Aorta (tissue), 5 donors: ENCODE measurements at places on chromosomes 12 and 14. TPM values are rescaled to one million over a fixed set of nuclear protein-coding genes. Genes with fewer than 3 reads are reported as not detected.

ANG gene
- total RNA-seq, result 22.1 TPM

ATL1 gene
- total RNA-seq, result 9.2 TPM

CLEC2A gene
- total RNA-seq, result not detected

DNA sequence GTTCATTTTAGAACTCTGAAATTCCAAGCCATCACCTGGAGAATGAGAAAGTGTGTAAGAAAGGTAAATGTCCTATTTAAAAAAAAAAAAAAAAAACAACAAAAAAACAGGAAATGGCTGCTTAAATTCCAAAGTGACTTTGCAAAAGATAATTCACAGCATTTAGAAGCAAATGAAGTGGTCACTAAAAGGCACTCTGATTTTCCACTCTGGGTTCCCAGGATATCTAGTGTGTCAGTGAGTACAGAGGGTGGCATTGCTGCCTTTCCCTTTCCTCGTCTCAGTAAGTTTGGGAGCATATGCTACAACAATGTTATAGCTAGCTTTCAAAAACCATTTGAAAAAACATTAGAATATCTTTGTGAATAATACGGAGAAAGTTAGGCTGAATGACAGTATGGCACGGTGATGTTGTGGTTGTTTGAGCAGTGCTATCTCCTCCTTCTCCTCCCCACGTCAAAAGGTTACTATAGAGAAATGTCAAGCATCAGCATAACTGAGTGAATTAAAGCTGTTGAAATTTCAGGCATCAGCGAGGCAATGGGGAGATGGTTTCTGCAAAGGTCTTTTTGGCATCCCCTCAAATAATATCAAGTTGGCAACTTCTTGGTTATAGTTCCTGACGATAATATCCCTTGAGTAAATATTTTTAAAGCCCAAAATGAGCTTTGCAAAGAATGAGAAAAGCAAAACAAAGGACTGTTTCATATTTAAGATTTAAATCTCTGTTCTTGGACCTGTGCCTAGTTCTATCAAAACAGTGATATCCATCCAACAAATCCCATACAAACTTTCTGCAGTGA lies 164.5 kb upstream of the E2F7 start:
- no peak for DNase-seq
- no peaks in the 10 kb centered on the region for H3K27me3 ChIP-seq
- H3K36me3 ChIP-seq, result no peaks in the 10 kb centered on the region
- H3K27ac ChIP-seq, result no peak overlapping the region

- DNase-seq, result no peak
- no peak overlapping the region for H3K4me3 ChIP-seq
- no peaks in the 10 kb centered on the region for H3K4me1 ChIP-seq
Observed at GRCh38 chr12:3315201-3315661, 175.8 kb upstream of the PRMT8 start.

DNA sequence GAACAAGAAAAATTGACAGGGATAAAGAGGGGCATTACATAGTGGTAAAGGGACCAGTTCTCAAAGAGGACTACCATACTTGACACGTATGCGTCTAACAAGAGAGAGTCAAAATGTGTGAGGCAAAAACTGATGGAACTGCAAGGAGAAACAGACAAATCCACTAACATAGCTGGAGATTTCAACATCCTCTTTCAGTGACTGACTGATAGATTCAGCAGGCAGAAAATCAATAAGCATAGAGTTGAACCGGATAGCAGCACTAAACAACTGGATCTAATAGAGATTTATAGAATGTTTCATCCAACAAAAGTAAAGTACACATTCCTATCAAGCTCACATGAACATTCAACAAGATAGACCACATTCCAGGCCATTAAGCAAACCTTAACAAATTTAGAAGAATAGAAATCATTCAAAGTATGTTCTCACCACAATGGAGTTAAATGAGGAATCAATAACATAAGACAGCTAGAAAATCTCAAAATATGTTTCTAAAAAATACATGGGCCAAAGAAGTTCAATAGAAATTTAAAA lies 16.1 kb upstream of the CRACR2A start:
- no peak overlapping the region for H3K4me3 ChIP-seq
- no peaks in the 10 kb centered on the region for H3K27me3 ChIP-seq
- no peak for DNase-seq
- H3K4me1 ChIP-seq, result no peaks in the 10 kb centered on the region

- H3K27me3 ChIP-seq, result no peaks in the 10 kb centered on the region
- no peak for DNase-seq
- H3K36me3 ChIP-seq, result no peaks in the 10 kb centered on the region
- no peak overlapping the region for H3K27ac ChIP-seq
- no peak overlapping the region for H3K4me3 ChIP-seq
Observed at GRCh38 chr12:12546314-12546772, 16.3 kb downstream of the DUSP16 start.

GRCh38 chr12:6551496-6552139 lies 4.2 kb downstream of the IFFO1 start:
- H3K4me1 ChIP-seq, result peaks cover 3% of the 10 kb centered on the region
- no peaks in the 10 kb centered on the region for H3K36me3 ChIP-seq
- peak; percentile 72 for DNase-seq

DNA sequence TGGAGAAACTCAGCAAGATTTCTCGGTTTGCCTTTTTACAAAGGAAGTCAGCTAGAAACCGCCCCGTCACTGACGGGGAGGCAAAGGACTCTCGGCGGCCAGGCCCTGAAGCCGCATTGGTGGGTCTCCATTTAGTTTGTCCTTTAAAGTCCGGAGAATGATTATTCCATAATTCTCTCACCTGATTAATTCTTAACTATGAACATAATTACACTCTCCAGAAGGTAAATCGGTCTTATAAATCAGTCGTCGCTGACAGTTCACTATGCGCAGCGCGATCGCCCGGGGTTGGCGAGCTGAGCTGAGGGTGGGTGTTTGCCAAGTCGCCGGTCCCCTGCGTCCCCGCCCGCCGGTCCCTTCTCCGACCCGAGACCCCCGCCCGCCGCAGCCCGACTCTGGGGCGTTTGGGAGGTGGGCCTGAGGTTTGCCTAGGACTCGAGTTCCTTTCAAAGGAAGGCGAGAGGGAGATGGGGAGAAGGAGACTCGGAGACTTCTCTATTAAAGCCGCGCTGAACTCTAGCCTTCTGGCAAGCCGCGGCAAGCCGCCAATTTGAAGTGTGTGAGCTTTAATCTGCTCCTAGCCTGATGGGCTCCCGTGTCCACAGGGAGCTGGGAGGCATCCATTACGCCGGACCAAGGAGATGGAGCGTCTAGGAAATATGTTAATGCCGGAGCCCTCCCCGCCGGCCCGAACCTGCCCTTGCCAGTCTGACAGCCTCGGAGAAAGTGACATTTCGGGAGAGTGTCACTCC lies 392.9 kb downstream of the NOVA1 start:
- H3K27me3 ChIP-seq, result no peaks in the 10 kb centered on the region
- peak overlapping the region; percentile 72 for H3K4me3 ChIP-seq
- DNase-seq, result peak; percentile 77
- no peak overlapping the region for H3K27ac ChIP-seq
- H3K36me3 ChIP-seq, result no peaks in the 10 kb centered on the region

DNA sequence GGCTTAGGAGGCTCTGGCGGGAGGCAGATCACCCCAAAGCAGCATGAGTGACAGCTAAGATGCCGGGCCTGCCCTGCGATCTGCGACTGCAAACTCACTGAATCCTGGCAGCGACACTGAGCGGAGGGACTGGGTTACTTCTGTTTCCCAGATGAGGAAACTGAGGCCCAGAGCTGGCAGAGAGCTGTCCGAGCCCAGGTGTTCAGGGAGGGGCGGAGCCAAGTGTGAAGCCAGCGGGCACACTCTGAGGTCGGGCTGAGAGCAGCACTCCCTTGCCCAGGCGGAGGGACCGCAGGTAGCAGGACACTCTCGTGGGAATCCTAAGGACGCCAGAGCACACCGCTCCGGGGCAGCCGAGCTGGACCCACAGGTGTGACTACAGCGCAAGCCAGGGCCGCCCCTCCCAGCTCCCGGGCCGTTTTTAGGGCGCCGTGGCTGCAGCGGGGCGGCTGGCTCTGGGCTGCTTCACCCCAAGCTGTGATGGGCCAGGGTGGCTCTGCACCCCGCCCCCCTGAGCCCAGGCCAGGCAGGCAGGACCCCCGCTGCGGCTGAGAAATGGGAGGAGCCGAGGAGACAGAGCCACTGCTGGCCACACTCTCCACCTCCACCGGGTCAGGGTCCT lies 27.4 kb downstream of the MMP17 start:
- no peak overlapping the region for H3K4me3 ChIP-seq
- peak; percentile 32 for DNase-seq
- no peaks in the 10 kb centered on the region for H3K4me1 ChIP-seq
- H3K27me3 ChIP-seq, result no peaks in the 10 kb centered on the region
- no peaks in the 10 kb centered on the region for H3K36me3 ChIP-seq
- no peak overlapping the region for H3K27ac ChIP-seq

- no peak for DNase-seq
- no peaks in the 10 kb centered on the region for H3K36me3 ChIP-seq
- no peaks in the 10 kb centered on the region for H3K4me1 ChIP-seq
- no peak overlapping the region for H3K27ac ChIP-seq
Observed at GRCh38 chr14:76968621-76969063, 59.9 kb downstream of the IRF2BPL start.

DNA sequence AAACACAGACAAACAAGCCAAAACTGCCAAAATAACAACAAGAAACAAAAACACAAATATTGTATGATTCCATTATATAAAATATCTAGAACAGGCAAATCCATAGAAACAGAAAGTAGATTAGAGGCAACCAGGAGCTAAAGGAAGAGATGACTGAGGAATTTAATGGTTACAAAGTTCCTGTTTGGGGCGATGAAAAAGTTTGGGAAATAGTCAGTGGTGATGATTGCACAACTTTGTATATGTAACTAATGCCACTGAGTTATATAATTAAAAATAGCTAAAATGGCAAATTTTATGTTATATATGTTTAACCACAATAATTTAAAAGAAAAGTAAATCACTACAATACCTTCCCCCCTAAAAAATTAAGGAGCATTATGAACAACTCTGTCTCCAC lies 24.5 kb downstream of the GNPTAB start:
- H3K4me1 ChIP-seq, result peaks cover 2% of the 10 kb centered on the region
- H3K27me3 ChIP-seq, result no peaks in the 10 kb centered on the region
- H3K36me3 ChIP-seq, result no peaks in the 10 kb centered on the region
- no peak overlapping the region for H3K27ac ChIP-seq

- no peak for DNase-seq
- H3K36me3 ChIP-seq, result no peaks in the 10 kb centered on the region
- H3K4me1 ChIP-seq, result no peaks in the 10 kb centered on the region
Observed at GRCh38 chr12:52699960-52700359, 3.4 kb downstream of the KRT77 start.

DNA sequence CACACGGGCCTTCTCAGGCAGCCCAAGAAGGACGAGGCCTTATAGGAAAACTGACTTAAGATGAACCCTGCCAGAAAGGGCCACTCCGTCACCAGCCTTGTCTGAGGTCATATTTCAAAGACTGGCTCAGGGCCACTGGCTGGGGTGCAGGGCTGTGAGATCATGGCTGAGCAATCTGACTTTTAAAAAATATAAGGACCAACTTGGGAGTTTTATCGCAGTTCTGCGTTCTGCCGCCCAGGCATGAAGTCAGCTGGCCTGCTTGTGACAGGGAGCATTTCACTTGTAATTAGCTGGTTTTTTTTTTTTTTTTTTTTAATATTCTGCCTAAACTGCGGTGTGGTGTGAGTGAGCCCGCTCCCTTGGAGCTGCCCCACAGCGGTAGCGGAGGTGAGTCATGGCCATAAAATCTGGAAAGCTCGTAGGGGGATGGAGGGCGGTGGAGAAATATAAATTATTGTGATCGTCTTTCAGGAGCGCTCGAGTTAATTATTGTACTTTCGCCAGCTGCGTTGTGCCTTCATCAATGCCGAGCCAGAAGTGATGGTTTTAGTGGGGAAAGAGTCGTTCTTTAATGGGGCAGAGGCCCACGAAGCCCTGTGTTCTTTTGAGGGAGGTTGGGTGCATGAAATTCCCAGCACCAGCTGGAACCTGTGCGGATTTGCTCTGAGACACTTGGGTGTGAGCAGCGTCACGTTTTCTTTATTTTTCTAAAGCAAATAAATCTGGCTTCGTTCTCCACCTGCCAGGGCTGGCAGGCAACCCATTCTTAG lies 231.9 kb downstream of the C12orf75 start:
- no peaks in the 10 kb centered on the region for H3K36me3 ChIP-seq
- H3K27ac ChIP-seq, result peak overlapping the region; percentile 78
- peaks cover 1% of the 10 kb centered on the region for H3K27me3 ChIP-seq

DNA sequence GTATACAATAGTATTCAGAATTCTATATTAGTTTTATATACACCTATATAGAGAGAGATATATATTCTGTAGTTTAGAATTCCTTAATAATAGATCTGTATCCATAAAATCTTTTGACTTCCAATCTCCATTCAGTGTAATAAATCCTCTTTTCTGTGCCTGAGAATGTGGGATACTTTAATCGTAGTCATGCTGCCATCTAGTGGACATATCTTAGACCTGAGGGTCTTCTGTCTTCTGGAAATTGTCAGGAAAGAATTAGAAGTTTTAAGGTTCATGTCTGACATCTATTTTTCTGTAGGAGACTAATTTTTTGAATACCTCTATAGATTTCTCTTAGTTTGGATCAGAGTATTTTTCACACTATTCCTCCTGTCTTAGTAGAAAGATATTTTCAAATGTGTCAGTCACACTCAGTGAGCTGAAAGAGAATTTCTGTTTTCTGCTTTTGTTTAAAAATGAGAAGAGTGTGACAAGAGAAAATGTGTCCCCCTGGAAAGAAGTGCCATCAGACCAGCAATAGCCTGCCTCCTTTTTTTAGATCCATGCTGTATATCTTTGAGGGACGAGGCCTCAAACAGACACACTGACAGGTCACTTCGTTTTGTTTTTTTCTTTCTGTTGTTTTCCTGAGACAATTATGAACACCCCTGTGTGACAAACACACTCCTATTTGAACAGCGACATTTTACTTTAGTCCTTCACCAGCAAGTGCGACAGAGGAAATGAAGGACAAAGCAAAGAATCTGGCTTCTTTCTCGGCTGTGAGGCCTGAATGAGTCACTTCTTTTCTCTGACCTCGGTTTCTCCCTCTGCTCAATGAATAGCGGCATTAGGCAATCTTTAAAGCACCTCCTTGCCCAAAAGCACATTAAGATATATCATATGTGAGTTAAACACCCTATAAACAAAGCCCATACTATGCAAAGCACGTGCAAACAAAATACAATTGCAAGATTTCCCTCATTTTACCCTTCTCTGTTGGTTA lies 96.3 kb downstream of the GALC start:
- H3K27ac ChIP-seq, result no peak overlapping the region
- H3K36me3 ChIP-seq, result no peaks in the 10 kb centered on the region
- no peak overlapping the region for H3K4me3 ChIP-seq
- peaks cover 1% of the 10 kb centered on the region for H3K27me3 ChIP-seq
- no peak for DNase-seq
- H3K4me1 ChIP-seq, result no peaks in the 10 kb centered on the region

GRCh38 chr12:71567537-71567936 lies 96.1 kb downstream of the ZFC3H1 start:
- H3K36me3 ChIP-seq, result no peaks in the 10 kb centered on the region
- no peaks in the 10 kb centered on the region for H3K27me3 ChIP-seq
- H3K4me1 ChIP-seq, result no peaks in the 10 kb centered on the region
- H3K27ac ChIP-seq, result no peak overlapping the region

- H3K27me3 ChIP-seq, result no peaks in the 10 kb centered on the region
- H3K27ac ChIP-seq, result no peak overlapping the region
- no peaks in the 10 kb centered on the region for H3K4me1 ChIP-seq
- peaks cover 1% of the 10 kb centered on the region for H3K36me3 ChIP-seq
- no peak overlapping the region for H3K4me3 ChIP-seq
Observed at GRCh38 chr12:11885261-11886038, 185.3 kb upstream of the BCL2L14 start.

- H3K4me3 ChIP-seq, result no peak overlapping the region
- no peak overlapping the region for H3K27ac ChIP-seq
Observed at GRCh38 chr12:9928607-9929006, 3.6 kb downstream of the CLEC2A start.
